ENCODE measurements at places on chromosomes 3 and 15. TPM values are rescaled to one million over a fixed set of nuclear protein-coding genes. Genes with fewer than 3 reads are reported as not detected.

EDEM1 gene
- polyA plus RNA-seq, result 5.3 TPM

TM4SF4 gene
- 1.4 TPM for polyA plus RNA-seq

CYP1A1 gene
- 0.20 TPM for polyA plus RNA-seq

TRPM1 gene
- polyA plus RNA-seq, result not detected

SETD5 gene
- polyA plus RNA-seq, result 11.3 TPM

MUC4 gene
- 0.81 TPM for polyA plus RNA-seq

RHCG gene
- polyA plus RNA-seq, result 3.1 TPM

TOMM70 gene
- polyA plus RNA-seq, result 18.9 TPM

HIGD1A gene
- 202 TPM for polyA plus RNA-seq

NPRL2 gene
- polyA plus RNA-seq, result 27.0 TPM

CPEB1 gene
- polyA plus RNA-seq, result 1.7 TPM

IMPG2 gene
- polyA plus RNA-seq, result not detected

PYGO1 gene
- polyA plus RNA-seq, result 0.93 TPM

CSTA gene
- 1,479 TPM for polyA plus RNA-seq

EHD4 gene
- 12.1 TPM for polyA plus RNA-seq

ECE2 gene
- polyA plus RNA-seq, result not detected

FBXW12 gene
- polyA plus RNA-seq, result not detected

HTR3C gene
- not detected for polyA plus RNA-seq

USP50 gene
- not detected for polyA plus RNA-seq

LEKR1 gene
- polyA plus RNA-seq, result 0.31 TPM

ANKRD34C gene
- polyA plus RNA-seq, result not detected

SLC12A1 gene
- not detected for polyA plus RNA-seq

Data from stomach (tissue), 19 donors.